ENCODE measurements at places on chromosomes 11 and 22. TPM values are rescaled to one million over a fixed set of nuclear protein-coding genes. Genes with fewer than 3 reads are reported as not detected.

The SLC43A3 gene
- total RNA-seq: 75.4 TPM

The NRXN2 gene
- total RNA-seq: 13.7 TPM

The MYOD1 gene
- not detected for total RNA-seq

- no peak for DNase-seq
Observed at GRCh38 chr22:26127556-26127955, 41.7 kb upstream of the SEZ6L start.

- no peak for DNase-seq
Observed at GRCh38 chr11:1782831-1783724, 19.4 kb upstream of the CTSD start.

GRCh38 chr11:3626250-3626960 lies 15.4 kb downstream of the ART5 start:
- peak; percentile 74 for DNase-seq

DNA sequence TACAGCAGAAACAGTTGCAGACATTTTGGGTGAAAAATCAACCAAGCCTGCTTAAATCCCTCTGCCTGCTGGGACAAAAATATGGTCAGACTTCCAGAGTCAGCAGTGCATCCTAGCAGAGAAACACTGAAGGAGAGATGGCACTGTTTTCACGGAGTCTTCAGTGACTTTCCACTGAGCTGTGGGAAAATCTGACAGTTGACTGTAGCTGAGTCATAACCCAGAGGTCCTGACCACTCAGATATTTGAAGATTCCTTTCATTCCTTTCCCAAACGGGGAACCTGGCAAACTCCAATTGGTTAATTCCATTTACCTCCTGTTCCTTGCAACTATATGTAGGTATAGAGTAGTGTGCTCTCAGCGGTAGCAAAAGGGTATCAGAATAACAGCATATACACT lies 20.9 kb upstream of the UPB1 start:
- DNase-seq: no peak
